Activated effector memory CD4-positive, alpha-beta T cell treated with Interleukin-2 at 50 U/mL for 16 hours (primary cell): ENCODE measurements at places on chromosomes 7 and 10.

DNA sequence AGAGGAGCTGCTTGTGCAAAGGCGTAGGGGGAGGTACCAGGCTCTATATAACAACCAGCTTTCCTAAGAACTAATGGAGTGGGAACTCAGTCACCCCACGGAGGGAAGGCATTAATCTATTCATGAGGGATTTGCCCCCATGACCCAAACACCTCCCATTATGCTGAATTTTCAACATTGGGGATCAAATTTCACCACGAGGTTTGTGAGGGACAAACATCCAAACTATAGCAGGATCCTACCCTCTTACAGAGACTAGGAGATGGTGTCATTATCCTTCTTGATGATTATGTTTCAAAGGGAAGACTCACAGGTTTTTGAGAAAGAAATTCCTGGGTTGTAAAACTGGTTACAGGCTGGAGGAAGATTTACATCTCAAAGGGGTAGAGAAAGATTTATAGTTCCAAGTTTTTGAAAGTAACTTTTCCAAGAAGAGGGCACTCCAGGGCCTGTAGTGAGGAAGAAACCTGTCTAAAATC, 295.0 kb upstream of the DKK1 start:
- DNase-seq, result no peak

- DNase-seq, result no peak
Measured at GRCh38 chr10:13997650-13998049, 333.1 kb downstream of the FRMD4A start.

DNA sequence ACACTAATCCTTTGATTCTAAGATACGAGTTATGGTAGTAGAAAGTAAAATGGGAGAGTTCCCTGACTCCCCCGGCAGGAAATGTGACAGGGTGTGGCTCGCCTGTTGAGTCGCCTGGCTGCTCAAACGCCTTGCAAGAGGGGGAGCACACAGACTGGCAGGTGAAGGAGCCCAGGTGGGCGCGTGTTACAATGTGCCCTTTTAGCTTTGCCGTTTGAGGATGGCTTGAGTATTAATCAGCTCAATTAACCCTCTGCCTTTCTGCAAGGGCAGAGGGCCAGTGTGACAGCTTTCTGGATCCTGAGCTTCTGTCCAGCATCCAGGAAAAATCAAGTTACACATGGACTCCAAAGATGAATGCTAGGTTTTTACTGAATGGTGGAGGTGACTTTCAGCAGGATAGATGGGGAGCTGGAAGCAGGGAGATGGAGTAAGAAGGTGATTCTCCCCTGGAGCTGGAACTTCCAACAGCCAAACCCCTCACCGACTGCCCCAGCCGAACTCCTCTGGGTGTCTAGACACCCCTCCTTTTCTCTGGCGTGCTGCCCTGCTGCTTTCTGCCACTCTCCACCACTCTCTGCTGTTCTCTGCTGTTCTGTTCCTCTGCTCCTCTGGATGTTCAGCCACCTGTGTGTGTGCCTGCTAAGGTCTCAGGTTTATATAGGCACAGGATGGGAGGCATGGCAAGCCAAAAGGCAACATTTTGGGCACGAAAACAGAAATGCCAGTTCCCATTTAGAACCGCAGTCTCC, 548.8 kb upstream of the KCND2 start:
- DNase-seq, result no peak

DNA sequence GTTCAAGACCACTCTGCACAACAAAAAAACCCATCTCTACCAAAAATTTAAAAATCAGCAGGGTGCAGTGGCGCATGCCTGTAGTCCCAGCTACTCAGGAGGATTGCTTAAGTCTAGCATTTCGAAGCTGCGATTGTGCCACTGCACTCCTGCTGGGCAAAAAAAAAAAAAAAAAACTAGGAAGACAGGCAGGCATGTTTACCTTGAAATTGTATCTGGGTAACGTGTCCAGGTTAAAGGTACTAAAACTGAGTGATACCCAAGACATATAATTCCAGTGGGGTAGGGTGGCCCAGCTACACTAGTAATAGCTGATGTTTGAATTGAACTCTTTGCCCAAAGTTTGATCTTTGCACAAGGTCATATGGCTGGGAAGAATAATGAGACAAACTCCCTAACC, 16.2 kb downstream of the GHITM start:
- DNase-seq, result no peak

- DNase-seq, result no peak
Measured at GRCh38 chr10:51366044-51366443, 291.8 kb downstream of the PRKG1 start.

DNA sequence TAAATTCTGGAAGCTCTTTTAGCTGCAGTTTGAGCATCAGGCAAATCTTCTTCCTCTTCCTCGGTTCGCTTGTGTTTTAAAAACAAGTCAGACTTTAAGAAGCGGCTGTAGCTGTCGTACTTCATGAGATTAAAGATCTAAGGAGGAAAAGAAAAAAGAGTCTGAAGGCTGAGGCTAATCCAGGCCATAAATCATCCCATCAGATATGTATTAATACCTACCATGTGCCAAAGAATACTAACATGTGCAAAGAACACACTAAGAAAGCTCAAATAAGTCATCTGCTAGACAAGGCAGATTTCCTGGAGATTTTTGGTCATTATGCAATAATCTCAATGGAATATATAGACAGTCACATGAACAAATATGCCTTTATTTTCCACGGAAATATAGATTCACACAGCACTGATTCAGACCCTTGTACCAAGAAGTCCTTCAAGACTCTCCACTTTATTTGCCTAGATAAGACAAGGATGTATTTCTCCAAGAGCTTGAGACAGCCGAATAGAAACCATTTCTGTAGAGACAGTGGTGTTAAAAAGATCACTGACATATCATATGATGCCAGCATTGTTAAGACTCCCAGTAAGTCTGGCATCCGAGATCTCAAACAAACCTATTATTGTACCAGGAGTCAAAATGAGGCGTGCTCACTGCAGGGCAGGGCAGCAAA, 42.3 kb downstream of the RGS10 start:
- DNase-seq, result no peak

DNA sequence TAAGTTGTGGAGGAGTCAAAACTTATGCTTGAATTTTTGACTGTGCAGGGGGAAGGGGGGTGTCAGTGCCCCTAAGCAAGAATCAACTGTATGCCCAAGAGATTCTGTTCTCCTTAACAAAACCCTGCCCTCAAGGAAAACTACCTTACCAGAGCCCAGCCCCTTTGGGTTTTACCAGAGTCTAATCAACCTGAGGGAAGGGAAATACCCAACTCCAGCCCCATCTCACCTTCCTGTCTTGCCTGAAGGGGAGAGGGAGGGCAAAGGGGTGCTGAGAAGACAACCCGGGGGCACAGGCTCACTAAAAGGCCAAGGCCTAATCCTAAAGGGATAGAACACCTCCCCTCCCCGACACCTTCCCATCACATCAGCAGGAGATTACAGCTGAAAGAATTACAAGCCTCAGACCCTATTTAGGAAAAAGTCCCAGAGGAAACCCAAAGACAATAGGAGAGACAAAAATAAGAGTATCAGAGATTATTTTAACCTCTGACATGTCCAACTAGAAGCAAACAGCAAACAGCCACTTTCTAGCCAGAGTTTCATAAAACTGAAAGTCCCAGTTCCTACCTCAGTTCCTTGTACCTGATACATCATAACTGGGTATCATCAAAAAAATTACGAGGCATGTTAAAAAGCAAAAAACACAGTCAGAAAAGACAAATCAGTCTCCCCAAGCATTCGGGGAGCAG, 26.8 kb upstream of the C7orf33 start:
- DNase-seq, result no peak
